ENCODE measurements at places on chromosomes 6 and 20.

DNA sequence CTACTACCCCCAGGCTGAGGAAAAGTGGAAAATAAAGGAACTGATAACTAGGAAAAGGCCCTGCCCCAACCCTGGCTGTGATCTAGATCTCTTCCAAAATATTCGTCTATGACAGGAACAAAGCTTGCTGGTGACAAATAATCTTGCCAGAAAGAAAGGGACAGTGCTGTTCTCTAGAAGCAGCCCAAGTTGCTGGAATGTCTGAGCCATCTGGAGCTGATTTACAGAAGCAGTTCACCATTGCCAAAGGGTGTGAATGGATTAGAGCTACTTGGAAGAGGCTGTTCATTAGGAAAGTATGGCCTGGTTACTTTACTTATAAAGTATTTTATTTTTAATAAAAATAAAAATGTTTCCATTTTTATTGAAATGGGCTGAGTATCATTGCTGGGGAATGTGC lies 146.3 kb downstream of the EPM2A start:
- no peaks in the 10 kb centered on the region for H3K27me3 ChIP-seq
- H3K36me3 ChIP-seq: no peaks in the 10 kb centered on the region
- no peak overlapping the region for H3K4me3 ChIP-seq
- DNase-seq: no peak
- no peak overlapping the region for H3K27ac ChIP-seq
- H3K4me1 ChIP-seq: no peaks in the 10 kb centered on the region

DNA sequence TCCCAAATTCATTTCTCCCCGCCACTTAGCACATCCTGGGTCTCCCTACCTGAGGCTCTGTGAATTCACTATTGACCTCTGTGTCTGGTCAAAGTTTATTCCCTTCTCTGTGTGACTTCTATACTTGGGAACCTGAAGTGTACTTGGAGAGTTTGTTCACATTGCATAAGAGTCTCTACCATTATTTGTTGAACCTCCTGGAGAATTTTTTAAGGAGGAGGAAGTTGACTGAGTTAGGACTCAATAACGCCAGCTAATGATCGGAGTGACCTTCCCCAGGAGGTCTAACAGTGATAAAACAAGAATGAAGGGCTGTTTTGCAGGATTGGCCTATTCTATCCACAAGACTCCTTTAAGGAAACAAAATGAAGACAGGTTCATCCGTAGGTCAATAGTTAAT lies 23.6 kb downstream of the STMND1 start:
- H3K36me3 ChIP-seq: no peaks in the 10 kb centered on the region
- H3K27ac ChIP-seq: no peak overlapping the region
- no peak overlapping the region for H3K4me3 ChIP-seq

- H3K27ac ChIP-seq: no peak overlapping the region
- no peak overlapping the region for H3K4me3 ChIP-seq
- H3K36me3 ChIP-seq: no peaks in the 10 kb centered on the region
- H3K27me3 ChIP-seq: no peaks in the 10 kb centered on the region
Measured at GRCh38 chr6:147759093-147759492, 250.6 kb downstream of the SAMD5 start.

GRCh38 chr6:11343963-11344723 lies 111.7 kb upstream of the NEDD9 start:
- no peak overlapping the region for H3K4me3 ChIP-seq
- DNase-seq: no peak
- no peaks in the 10 kb centered on the region for H3K4me1 ChIP-seq
- H3K36me3 ChIP-seq: no peaks in the 10 kb centered on the region
- H3K27ac ChIP-seq: no peak overlapping the region
- no peaks in the 10 kb centered on the region for H3K27me3 ChIP-seq

DNA sequence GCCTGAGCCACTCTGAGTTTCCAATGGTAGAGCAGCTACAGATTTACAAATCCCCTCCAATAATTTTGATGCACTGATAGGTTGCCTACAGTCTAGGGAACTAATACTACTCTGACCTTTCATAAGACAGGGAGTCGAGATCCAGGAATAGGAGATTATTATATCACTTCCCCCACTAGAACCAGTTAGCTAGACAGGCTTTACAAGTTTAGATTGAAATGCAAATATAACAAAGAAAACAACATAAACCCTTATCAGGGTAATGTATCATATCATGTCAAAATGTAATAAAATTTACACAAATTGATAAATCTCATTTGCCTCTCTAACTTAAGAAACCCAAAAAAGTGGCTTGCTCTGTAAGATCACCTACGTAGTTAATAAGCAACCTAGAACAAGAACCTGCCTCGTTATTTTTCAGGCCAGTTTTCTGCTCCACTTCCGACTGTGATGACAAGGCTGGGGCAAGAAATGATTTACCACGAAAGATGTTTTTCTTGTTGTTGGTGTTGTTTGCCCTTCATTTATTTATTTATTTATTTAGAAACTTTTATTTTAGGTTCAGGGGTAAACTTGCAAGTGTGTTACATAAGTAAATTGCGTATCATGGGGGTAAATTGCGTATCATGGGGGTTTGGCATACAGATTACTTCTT lies 504.2 kb upstream of the ID4 start:
- DNase-seq: no peak
- H3K4me1 ChIP-seq: no peaks in the 10 kb centered on the region
- H3K36me3 ChIP-seq: no peaks in the 10 kb centered on the region
- no peak overlapping the region for H3K27ac ChIP-seq
- no peak overlapping the region for H3K4me3 ChIP-seq

GRCh38 chr20:25408890-25409289 lies 1.4 kb downstream of the GINS1 start:
- H3K27ac ChIP-seq: no peak overlapping the region
- no peak overlapping the region for H3K4me3 ChIP-seq
- no peaks in the 10 kb centered on the region for H3K27me3 ChIP-seq

GRCh38 chr6:53306819-53307347 lies 41.9 kb downstream of the ELOVL5 start:
- H3K27ac ChIP-seq: no peak overlapping the region
- no peak for DNase-seq
- H3K27me3 ChIP-seq: no peaks in the 10 kb centered on the region

DNA sequence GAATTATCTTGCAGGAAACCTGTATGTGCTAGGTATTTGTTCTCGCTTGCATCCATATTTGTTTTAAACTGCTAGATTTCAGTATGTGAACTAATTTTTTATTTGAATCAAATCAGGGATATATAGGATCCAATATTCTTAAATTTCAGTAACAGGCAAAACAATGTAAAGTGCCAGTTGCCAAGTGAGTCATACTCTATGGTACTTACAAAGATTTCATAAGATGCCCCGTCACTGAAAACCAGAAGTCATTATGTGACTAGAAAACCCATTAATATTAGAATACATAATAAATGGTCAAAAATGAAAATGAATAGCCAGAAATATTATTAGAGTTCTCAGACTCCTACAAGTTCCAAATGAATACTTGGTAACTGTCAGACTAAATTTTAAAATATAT lies 481.2 kb downstream of the TFAP2A start:
- H3K27ac ChIP-seq: no peak overlapping the region
- no peaks in the 10 kb centered on the region for H3K36me3 ChIP-seq
- no peaks in the 10 kb centered on the region for H3K27me3 ChIP-seq
- H3K4me3 ChIP-seq: no peak overlapping the region
- H3K4me1 ChIP-seq: no peaks in the 10 kb centered on the region
- DNase-seq: no peak

GRCh38 chr20:37522260-37523011 lies 1.4 kb downstream of the NNAT start:
- H3K4me3 ChIP-seq: peak overlapping the region; percentile 8
- H3K36me3 ChIP-seq: peaks cover 9% of the 10 kb centered on the region
- no peak overlapping the region for H3K27ac ChIP-seq
- H3K4me1 ChIP-seq: peaks cover 81% of the 10 kb centered on the region

DNA sequence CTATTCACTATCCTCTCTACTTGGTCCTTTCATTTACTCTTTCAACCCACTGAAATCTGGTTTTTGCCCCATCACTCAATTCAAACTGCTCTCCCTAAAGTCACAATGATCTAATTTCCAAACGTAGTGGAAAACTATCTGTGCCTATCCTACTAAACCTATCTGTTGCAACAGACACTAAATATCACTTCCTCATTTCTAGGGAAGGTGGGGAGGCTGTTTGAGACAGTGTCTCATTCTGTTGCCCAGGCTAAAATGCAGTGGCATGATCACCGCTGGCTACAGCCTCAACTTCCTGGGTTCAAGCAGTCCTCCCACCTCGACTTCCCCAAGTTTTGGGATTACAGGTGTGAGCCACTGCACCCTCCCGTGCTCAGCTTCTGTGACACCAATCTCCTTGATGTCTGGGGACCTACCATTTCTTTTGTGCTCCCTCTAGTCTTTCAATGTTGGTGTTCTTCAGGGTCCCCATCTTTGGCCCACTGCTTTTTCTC lies 8.8 kb downstream of the RANBP9 start:
- DNase-seq: no peak
- no peak overlapping the region for H3K27ac ChIP-seq
- no peak overlapping the region for H3K4me3 ChIP-seq
- peaks cover 29% of the 10 kb centered on the region for H3K4me1 ChIP-seq

GRCh38 chr6:125853756-125854155 lies 63.0 kb downstream of the NCOA7 start:
- H3K27me3 ChIP-seq: no peaks in the 10 kb centered on the region
- peaks cover 5% of the 10 kb centered on the region for H3K36me3 ChIP-seq
- H3K4me3 ChIP-seq: no peak overlapping the region
- peaks cover 2% of the 10 kb centered on the region for H3K4me1 ChIP-seq

DNA sequence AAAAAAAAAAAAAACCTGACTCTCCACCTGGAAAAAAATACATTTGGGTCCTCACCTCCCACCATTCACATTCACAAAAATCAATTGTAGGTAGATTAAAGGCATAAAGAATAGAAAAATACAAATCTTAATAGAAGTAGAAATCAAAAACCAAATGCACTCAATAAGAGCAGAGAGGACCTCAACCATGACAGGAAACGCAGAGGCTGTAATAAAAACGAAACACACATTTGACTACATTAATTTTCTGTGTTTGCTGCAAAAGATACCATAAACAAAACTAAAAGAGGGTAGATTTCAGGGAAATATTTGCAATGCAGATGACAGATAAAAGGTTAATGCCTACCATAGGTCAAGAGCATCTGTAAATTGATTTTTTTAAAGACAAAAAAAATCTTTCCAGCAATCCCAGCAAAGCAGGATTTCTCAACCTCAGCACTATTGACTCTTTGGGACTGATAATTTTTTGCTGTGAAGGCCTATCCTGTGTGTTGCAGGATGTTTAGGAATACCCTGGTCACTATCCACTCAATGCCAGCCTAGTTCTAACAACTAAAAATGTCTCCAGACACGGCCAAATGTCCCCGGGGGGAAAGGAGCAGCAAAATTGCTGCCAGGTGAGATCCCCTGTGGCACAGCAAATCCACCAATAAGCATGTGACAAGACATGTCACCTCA lies 9.1 kb downstream of the ETV7 start:
- H3K4me3 ChIP-seq: no peak overlapping the region
- H3K4me1 ChIP-seq: peaks cover 17% of the 10 kb centered on the region
- DNase-seq: no peak
- H3K36me3 ChIP-seq: no peaks in the 10 kb centered on the region

DNA sequence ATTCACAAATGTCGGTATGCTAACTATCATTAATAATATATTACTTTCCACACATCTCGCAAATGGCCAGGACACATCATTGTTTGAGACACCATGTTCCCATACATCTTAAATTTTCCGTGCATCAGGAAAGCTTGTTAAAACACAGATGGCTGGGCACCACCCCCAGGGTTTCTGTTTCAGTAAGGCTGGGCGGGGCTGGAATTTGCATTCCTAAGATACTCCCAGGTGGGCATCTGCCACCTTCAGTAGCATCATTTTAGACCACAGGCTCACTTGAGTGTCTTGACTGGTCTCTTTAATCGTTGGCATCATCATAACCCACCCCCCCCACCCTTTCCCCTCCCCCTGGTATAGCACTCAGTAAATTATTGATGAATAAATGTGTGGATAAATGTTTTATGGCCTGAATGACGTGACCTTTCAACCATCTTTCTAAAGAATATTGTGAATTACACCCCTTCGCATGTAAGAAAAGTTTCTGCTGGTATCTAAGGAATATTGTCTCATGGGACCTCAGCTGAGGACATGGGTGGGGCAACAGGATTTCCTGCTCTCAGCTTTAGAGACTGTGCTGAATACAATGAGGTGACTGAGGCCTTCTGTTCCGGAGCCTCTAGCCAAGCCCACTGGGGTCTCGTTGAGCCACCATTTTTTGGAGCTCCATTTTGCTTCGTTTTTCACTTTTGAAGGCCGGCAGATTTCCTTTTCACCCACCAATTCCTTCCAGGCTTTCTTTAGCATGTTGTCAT lies 124.1 kb upstream of the NEDD9 start:
- DNase-seq: no peak
- peaks cover 29% of the 10 kb centered on the region for H3K4me1 ChIP-seq
- peak overlapping the region; percentile 81 for H3K27ac ChIP-seq
- no peaks in the 10 kb centered on the region for H3K36me3 ChIP-seq
- H3K27me3 ChIP-seq: no peaks in the 10 kb centered on the region
- H3K4me3 ChIP-seq: no peak overlapping the region

- no peak overlapping the region for H3K27ac ChIP-seq
- H3K4me1 ChIP-seq: no peaks in the 10 kb centered on the region
- H3K27me3 ChIP-seq: no peaks in the 10 kb centered on the region
- no peak overlapping the region for H3K4me3 ChIP-seq
Measured at GRCh38 chr6:111925296-111925695, 52.0 kb upstream of the FYN start.

DNA sequence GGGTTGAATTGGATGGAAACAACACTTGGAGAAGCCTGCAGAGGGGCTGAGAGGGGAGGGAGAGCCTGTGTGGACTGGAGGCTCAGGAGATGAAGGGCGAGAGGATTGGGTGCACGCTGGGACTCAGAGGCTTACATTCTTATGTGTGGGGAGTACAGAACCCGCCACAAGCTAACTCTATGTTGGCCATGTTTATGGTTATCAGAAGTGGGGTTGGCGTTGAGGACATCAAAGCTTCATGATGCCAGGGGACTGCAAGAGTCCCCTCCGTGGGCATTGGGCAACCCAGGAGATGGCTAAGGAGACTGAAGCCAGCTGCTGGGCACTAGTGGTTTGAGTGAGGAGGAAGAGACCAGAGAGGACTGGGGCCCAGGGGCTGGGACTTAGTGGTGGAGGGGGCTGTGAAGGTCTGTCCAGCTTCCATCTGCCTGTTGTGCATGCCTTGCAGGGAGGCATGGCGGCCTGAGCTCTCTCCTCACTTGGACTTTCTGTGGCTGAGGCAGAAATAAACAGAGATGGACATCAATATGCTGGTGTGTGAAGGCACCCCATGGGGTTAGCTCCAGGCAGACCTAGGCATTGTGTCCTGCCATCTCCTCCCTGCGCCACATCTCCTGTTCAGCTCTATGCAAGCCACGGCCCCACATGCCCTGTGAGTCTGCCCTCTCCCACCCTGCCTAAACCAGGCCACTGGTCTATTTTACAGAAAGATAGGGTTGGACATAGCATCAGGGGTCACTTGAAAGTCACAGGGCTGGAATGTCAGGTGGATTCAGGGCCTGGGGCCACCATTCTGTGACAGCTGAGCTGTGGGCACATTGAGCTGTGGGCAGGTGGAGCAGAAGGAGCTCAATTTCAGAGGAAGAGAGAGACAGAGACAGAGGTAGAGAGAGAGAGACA lies 61.6 kb downstream of the PHACTR3 start:
- H3K4me1 ChIP-seq: no peaks in the 10 kb centered on the region
- no peak overlapping the region for H3K4me3 ChIP-seq
- H3K36me3 ChIP-seq: no peaks in the 10 kb centered on the region
- no peak overlapping the region for H3K27ac ChIP-seq
